BJ (cell line): ENCODE measurements at places on chromosomes 7 and 10.

GRCh38 chr7:18265611-18266281 is 229.8 kb upstream of the HDAC9 start:
- no peak for DNase-seq

GRCh38 chr10:103768345-103768744 is 87.0 kb downstream of the SH3PXD2A start:
- DNase-seq = no peak

DNA sequence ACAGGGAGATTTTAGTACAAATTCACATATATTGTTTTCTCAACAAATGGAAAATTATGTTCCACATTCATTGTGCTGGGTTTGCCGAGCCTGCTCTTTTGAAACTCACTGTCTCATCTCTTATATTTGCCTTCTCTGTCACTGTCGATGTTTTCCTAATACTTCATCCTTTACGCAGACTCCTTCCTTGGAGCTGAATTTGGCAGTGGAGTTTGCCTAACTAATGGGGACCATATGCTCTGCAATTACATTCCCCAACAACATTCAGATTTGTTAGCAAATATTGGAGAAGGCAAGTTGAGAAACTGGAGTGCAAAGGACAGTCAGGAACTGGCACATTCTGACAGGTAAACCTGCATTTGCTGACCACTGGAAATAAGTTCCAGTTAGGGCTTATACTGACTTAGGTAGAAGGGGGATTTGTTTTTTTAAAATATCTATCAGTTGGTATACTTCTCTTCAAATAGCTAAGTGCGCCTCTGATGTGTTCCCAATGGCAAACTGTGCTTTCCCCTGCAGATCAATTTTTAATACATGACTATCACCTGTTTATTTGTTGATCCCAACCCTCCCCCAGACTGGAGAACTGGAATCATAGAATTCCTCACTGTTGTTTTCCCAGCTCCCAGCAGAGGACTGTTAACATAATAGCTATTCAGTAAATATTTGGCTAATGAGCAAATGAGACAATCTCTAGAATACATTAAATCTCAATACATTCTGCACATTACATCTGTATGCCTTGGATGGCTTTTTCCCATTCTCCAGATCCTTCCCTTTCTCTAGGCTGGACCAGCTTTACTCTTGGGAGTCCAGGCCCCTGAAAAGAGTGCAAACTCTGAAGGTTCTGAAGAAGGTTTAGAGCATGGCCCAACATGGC is 769.3 kb downstream of the KCNMA1 start:
- DNase-seq = peak; percentile 40

- peak; percentile 23 for DNase-seq
Measured at GRCh38 chr7:34133983-34134782, 228.8 kb downstream of the BMPER start.

GRCh38 chr7:21967598-21968003 is 21.9 kb upstream of the CDCA7L start:
- DNase-seq = no peak

GRCh38 chr7:20331910-20332813 is 1.5 kb downstream of the ITGB8 start:
- DNase-seq = no peak

DNA sequence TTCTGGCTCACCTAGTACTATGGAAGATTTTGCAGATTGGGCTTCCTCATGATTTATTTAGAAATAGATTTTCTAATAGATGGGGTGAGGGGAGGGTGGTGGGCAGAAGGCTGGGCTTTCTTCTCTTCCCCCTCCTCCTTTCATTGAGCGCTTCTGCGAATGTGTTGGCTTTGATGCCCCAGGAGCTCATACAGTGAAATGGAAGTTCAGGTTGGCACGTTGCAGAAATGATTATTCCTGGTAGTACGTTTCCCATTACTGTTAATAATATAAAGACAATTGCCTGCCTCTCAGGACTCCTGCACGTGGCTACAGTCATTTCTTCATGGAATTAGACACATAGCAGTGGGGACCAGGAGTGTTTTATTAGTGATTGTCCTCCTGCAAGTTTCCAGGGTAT is 39.8 kb downstream of the TCF7L2 start:
- no peak for DNase-seq

DNA sequence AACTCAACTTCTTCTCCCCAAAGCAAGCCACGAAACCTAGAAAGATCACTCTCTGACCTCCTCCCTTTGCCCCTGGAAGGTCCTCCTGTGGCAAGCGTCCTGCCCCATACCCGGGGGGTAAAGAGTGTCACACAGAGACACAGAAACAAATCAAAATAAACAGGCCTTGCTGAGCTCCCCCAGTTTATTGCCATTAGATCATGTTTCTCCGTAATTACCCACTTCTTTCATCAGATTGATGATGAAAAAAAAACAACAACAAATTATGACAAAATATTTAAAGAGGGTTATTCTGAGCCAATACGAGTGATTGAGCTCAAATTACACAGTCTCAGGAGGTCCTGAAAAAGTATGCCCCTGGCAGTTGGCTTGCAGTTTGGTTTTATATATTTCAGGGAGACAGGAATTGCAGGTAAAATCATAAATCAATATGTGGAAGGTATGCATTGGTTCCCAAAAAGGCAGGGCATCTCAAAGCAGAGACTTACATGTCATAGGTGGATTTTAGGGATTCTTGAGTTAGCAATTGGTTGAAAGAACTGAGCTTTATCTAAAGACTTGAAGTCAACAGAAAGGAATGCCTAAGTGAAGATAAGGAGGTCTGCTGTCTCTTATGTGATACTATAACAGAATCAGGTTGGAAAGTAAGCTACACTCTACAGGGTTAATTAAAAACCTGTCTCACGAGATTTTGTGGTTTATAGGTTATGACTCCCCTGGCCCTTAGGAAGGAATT is 86.2 kb downstream of the APBB1IP start:
- DNase-seq = no peak

GRCh38 chr7:127582361-127582760 is 3.0 kb downstream of the GCC1 start:
- no peak for DNase-seq

DNA sequence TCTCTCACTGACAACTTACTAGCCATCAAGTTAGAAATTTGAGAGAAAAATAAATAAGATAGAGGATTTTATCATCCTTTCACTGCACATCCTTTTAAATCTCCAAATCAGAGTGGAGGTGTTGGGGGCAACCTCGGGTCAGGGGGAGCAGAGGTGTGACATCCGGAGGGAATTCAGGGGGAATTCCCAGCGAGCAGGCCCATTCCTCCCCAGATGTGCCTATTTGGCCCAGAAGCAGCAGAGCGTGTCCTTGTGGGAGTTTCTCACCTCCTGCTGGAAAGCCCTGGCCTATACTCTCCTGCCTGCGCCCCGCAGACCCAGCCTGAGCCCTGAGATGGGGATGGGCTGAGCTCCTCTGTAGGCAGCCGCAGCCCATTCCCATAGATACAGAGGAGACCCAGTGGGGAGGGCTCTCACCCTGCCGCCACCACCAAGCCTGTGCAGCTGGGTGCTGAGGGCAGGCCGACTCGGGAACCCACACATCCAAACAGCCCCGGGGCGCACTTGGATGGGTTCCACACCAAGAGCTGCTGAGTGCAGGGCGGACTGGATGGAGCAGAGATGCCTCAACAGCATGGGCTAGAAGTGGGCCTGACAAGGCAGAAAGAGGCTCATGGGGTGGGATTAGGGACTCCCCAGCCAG is 124.5 kb downstream of the CXCL12 start:
- DNase-seq = no peak

DNA sequence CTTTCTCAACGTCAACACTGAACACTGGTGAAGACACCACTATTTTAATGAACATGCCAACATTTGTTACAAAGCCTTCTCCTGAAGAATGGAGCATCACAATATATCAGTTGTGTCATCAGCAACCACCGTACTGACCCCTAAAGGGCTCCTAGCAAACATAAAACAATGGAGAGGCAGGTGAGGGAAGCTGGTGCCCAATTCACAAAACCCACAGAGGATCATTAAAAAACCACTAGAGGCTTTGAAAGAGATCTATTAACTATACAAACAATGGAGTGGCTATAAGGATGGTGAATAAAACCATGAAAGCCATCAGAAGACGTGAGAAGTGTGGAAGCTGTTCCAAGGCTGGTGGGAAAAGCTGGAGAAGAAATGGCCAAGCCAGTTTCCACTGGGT is 150.8 kb downstream of the FAM107B start:
- no peak for DNase-seq

GRCh38 chr10:63137306-63137705 is 4.2 kb downstream of the NRBF2 start:
- no peak for DNase-seq

DNA sequence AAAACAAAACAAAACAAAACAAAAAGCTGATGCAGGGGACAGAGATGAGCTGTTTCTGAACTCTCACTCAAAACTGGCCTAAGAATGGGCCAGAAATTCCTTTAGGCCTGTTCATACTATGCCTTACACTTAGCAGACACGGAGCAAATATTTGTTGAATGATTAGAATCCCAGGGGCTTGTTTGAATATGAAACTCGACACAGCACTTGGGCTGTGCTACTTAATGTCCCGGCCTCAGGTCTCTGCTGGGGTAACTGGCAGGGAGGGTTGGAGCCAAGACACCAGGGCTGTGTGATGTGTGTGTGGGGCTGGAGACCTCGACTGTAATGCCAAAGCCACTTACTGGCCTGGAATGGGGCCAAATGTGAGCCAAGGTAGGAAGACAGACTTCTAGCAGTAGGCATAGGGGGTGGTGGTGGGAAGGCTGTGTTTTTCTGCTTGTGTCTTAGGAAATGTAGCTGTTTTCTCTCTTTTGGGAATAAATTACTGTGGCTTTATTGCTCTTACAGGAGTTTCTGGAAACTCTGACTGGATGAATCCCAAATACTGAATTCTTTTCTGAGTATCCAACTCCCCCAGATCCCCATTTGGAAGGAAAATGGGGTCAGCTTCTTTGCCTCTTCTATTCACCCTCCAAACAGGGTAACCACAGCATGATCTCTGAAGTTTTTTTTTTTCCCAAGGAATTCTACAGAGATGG is 66.7 kb downstream of the EMX2 start:
- peak; percentile 73 for DNase-seq

GRCh38 chr7:151836927-151837205 is 40.0 kb downstream of the PRKAG2 start:
- no peak for DNase-seq

GRCh38 chr7:36717586-36717985 is 6.7 kb downstream of the AOAH start:
- DNase-seq = no peak

GRCh38 chr7:46530081-46530750 is 609.1 kb upstream of the IGFBP3 start:
- DNase-seq = no peak

DNA sequence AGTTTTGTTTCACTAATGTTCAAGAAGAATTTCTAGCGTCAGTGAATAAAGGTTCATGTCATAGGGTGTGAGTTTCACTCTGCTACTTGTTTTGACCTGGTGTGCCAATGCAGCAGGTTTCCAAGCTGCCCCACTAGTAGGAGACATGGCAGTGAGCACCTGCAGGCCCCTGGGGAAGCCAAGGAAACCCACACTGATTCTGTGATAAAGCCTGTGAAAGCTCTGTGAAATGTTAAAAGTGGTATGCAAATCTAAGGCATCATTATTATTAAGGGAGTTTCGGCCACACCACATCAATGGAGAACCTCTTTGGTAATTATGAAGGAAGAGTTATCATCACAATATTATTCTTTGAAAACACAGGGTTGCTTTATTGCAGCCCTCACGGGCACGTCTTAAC is 46.4 kb downstream of the ABCB5 start:
- no peak for DNase-seq

GRCh38 chr10:64726466-64726865 is 1205.3 kb downstream of the REEP3 start:
- DNase-seq = no peak

- DNase-seq = no peak
Measured at GRCh38 chr10:43252783-43253341, 14.0 kb downstream of the RASGEF1A start.

GRCh38 chr7:38054199-38054598 is 123.8 kb upstream of the STARD3NL start:
- no peak for DNase-seq

DNA sequence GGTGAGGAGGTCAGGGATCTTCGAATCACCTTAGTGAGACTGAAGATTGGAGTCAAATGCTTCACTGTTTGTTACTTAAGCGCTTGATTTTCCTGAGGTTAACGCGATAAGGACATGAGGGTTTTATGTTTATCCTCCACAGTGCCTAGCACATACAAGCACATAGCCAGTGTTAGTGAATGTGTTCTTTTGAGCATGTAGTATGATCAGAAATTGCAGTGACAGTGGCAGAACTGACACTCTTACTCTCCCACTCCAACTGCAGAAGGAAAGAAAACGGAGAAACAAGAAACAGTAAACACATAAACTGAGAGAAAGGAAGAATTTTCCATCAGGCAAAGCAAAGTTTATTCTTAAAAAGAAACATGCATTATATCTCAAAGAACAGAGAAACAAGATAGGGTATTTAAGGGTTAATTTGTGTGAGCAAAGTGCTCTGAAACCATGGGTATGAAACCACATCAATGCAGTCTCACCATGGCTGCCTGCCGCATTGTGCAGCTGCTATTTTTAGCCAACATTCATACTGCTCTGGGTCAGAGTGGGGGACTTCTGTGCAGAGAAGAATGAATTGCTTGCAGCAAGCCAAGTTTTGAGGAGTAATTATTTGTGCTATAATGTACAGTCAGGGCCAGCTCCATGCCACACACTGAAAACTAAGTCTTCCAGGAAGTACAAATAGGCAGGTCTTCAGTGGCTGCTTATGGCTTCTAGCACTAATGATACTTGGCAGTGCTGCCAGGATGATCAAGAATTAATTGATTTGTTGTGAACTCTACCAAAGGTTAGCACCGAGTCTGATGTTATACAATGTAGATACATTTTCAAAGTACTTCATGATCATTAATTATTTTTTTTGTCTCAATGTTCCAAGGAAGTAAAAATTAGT is 152.0 kb downstream of the MACC1 start:
- no peak for DNase-seq

DNA sequence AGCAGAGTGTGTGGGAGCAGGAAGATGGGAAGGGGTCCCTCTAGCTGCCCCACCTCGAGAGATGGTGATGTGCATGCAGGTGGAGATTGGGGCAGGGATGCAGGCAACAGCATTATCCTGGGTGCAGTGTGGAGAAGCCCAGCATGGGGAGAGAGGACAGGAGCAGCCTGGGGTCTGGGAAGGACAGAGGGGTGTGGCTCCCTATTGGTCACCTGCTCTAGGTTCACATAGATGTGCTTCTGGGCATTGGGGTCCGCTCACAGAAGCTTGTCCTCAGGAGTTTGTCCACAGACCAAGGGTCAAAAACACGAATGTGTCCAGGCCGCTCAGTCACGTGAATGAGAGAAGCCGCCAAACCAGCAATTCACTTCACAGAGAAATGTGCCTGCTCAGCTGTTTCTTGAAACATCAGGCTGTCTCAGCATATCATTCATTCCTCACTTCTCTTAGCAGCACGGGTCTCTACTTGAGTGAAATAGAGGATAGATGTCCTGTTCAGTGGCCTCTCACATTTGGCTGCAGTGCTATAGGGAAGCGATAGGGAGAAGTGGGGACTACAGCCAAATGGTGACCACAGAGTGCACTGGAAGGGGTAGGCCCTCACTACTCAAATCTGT is 11.5 kb upstream of the SLC29A3 start:
- no peak for DNase-seq
